ENCODE measurements at places on chromosomes 7 and 10. TPM values are rescaled to one million over a fixed set of nuclear protein-coding genes. Genes with fewer than 3 reads are reported as not detected.
A peak's percentile ranks its signal among the peaks of the same experiment; 100 is the strongest.

GRCh38 chr7:55513868-55514267 is 58.4 kb downstream of the VOPP1 start:
- no peak for DNase-seq

The CALML3 gene
- not detected for total RNA-seq

DNA sequence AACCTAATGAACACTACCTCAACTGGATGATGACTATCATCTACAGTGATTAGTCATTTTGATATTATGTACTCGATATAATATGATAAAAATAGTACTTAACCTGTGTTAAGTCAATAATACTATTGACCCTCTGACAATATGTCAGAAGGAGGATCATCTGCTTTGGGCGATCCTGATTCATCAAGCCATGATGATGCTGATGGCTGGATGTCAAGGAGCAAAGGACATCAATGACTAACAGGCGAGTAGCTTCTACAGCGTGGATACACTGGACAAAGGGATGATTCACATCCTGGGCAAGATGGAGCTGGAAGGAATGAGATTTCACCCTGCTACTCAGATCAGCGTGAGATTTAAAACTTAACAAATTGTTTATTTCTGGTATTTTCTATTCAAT is 94.4 kb upstream of the SKAP2 start:
- no peak for DNase-seq

The C10orf143 gene
- total RNA-seq, result 3.7 TPM

DNA sequence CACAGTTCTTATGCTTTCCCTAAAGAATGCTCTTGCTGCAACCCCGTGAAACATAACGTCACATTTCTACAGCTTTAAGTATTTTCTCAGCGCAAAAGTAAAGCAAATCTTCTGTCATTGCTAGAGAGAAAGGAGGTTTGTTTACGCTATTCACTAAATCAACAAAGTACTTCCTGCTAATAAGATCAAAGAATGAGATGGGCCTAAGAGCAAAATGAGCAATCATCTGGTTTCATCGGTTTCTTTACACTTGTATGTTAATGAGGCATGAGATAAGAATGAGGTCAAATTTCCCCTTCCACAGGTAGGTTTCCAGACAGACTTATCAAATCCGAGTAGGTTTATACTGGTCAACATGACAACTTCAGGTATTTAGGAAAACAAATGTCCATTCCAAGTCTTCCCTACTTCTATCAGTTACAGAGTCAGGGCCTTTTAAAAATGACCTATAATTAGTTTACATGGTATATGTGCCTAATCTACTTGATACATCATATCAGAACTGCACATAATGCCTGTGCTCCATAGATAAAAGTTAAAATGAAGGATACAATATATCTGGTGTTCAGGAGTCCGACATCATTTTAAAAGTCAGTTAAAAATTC is 8.4 kb downstream of the USP6NL start:
- DNase-seq, result no peak

The TMEM213 gene
- total RNA-seq, result not detected

- no peak for DNase-seq
These were observed 17.0 kb upstream of the CASD1 start for GRCh38 chr7:94492601-94493000.

- DNase-seq, result peak; percentile 85
These were observed 63.2 kb downstream of the MKI67 start for GRCh38 chr10:128062881-128063563.

GRCh38 chr7:140358412-140359051 is 39.8 kb downstream of the SLC37A3 start:
- no peak for DNase-seq

The FKBP6 gene
- total RNA-seq, result not detected

DNA sequence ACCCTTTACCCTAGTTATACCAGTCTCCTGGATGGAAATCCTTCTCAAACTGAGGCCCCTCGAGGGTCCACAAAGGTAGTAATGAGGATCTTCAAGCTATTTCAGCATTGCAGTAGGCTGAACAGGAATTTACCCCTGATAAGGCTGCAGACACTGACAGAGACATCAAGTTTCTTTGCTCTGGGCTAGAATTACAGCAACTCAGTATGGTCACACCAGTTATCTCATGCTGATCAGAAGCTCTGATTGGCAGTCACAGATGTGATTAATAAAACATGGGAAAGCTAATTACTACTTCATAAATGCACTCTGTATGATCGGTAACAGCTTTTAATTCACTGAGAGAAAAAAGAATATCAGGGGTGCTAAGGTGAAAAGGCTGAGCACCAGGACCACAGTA is 30.6 kb downstream of the FAM204A start:
- DNase-seq, result no peak

The STEAP1 gene
- total RNA-seq, result 2.0 TPM

The LRRD1 gene
- not detected for total RNA-seq

DNA sequence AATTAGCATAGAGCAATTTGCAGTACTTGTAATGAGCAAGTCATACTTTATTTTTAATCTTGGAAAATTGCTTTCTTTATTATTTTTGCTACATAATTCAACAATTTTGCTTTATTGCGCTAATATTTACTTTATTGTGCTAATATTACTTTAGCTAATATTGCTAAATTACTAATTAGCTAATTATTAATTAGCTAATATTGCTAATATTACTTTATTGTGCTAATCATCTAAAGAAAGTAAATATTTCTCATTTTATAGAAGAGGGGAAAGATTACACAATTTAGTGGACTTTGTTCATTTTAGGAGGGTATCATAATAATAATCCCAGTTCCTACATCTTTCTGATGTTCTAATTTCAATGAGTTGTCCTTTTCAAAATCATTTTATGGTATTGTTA is 61.2 kb downstream of the RUNDC3B start:
- DNase-seq, result no peak

DNA sequence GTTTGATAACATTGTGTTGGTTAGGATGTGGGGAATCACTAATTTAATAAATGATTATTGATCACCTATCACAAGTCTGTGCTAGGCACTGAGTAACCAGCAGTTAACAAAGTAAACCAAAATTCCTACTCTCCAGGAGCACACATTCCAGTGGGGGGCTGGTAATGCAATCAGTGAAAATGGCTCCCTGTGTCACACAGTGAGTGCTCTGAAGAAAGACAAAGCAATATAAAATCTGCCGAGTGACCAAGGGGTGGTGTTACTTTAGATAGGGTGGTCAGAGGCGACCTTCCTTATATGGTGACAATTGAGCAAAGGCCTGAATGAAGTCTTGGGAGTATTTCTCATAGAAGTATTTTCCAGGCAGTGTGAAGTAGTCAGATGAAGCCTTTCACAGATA is 13.6 kb upstream of the SMC3 start:
- DNase-seq, result no peak

GRCh38 chr10:131653554-131654470 is 247.0 kb upstream of the PPP2R2D start:
- DNase-seq, result peak; percentile 42

- no peak for DNase-seq
These were observed 59.0 kb downstream of the GNA12 start for GRCh38 chr7:2785071-2785500.

DNA sequence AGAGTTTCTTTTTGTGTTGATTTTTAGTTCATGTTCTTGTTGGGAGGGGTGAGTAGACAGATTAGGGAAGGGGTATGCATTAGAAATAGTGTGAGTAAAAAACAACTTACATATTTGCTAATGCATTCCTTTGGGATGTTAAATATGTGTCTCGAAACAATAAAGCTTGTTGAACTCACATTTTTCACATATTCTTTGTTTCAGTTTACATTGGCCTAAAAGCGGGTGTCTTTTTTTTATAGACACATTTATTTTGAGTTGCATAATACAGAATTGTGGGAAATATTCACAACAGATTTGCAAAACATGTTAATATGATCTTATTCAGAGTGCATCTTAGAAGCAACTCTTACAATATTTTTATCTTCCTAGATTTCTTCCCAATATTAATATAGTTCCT is 337.5 kb upstream of the CNTNAP2 start:
- no peak for DNase-seq

The LRRTM3 gene
- total RNA-seq, result not detected

- no peak for DNase-seq
These were observed 22.4 kb upstream of the DRGX start for GRCh38 chr10:49418328-49418727.

DNA sequence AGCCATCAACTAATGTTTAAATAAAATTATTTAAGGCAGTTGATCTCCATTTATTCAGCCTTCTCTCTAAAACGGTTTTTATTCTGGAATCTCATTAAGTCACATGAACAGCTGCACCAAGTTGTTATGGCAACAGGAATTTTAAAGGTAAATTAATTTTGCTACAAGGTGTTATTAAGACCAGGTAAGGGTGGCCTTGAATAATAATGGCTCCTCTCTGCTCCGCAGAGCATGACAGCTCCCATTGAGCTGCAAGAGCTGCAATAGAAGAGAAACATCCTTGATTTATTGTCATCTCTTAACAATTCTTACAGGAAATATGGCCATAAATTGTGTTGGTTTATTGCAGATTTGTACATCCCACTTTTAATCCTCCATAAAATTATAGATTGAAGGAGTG is 165.8 kb downstream of the KLF6 start:
- no peak for DNase-seq

The URGCP gene
- 73.2 TPM for total RNA-seq

GRCh38 chr10:83545901-83546391 is 593.4 kb upstream of the GHITM start:
- no peak for DNase-seq

GRCh38 chr10:78875331-78875877 is 193.4 kb upstream of the ZMIZ1 start:
- no peak for DNase-seq

GRCh38 chr10:116800286-116800929 is 48.9 kb upstream of the ENO4 start:
- no peak for DNase-seq

- no peak for DNase-seq
These were observed 41.3 kb downstream of the IL2RA start for GRCh38 chr10:6020826-6021225.

DNA sequence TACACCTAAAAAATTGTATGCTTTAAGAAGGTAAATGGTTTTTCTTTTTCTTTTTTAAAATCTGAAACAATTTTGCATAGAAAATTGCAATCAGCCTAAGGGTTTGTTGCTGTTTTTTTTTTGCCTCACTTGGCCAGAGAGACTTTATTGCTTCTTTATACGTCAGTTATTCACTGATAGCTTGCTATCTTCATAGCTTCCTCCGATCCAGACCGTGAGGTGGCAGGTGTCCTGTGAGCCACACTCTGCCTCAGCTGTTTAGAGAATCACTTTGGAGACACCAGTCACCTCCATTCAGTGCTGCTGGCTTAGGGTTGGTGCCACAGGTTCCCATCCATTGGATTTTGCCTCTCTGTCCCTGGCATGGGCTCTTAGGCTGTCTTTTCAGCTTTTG is 68.0 kb downstream of the HHEX start:
- DNase-seq, result peak; percentile 52

DNA sequence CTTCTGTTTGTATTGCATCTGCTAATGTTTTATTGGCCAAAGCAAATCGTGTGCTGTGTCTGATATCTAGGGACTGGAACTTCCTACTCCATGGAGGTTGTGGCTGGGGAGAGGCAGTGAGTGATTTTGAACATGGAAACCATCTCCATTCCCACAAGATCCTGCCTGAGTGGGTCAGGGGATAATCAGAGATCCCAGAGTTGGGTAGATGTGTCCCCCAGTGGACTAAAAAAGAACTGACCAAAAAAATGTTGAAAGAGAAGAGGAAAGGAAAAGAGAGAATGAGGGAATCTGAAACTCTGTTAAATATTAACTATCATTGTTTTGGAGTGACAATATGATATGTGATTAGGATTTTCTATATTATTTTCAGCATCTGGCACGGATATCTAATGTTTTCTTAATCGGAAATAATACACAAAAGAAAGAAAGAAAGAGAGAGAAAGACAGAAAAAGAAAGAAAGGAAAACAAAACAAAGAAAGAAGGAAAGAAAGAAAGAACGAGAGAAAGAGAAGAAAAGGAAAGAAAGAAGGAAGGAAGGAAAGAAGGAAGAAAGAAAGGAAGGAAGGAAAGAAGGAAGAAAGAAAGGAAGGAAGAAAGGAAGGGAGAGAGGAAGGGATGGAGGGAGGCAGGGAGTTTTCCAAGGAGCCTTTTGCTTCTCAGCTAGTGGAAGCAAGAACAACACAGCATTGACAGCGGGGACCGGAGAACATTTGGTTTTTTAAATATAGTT is 638.5 kb downstream of the CCSER2 start:
- no peak for DNase-seq

DNA sequence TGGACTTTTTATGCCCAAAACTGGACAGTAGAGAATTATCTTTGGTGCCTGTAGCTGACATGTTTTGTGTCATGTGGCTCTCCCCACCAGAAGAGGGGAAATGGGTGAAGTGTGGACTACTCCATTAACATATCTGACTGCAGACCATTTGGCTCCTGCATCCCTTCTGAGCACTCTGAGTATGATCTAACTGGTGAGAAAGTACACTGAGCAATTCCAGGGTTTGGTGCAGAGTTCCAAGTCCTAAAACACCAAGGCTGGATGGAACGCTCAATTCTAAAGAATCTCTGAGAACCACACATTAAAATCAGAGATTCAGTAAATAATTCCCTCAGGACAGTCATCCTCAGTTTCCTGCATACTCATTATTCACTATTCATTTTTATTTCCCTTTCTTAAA is 22.8 kb upstream of the OSBPL3 start:
- no peak for DNase-seq

DNA sequence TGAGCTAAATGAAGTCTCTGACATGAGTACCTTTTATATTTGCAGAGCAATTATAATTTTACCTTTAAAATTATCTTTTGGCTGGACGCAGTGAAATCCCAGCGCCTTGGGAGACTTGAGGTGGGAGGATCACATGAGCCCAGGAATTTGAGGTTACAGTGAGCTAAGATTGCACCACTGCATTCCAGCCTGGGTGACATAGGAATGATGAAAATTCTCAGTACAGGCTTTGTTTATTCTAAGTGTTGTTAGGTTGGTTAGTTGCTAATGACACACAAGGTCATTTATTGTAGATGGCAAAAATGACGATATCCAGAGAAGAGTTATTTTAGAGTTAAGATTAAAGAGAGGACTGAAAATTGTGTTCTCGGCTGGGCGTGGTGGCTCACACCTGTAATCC is 87.6 kb downstream of the XRCC2 start:
- no peak for DNase-seq

GRCh38 chr7:96061844-96062243 is 260.1 kb downstream of the SLC25A13 start:
- no peak for DNase-seq

DNA sequence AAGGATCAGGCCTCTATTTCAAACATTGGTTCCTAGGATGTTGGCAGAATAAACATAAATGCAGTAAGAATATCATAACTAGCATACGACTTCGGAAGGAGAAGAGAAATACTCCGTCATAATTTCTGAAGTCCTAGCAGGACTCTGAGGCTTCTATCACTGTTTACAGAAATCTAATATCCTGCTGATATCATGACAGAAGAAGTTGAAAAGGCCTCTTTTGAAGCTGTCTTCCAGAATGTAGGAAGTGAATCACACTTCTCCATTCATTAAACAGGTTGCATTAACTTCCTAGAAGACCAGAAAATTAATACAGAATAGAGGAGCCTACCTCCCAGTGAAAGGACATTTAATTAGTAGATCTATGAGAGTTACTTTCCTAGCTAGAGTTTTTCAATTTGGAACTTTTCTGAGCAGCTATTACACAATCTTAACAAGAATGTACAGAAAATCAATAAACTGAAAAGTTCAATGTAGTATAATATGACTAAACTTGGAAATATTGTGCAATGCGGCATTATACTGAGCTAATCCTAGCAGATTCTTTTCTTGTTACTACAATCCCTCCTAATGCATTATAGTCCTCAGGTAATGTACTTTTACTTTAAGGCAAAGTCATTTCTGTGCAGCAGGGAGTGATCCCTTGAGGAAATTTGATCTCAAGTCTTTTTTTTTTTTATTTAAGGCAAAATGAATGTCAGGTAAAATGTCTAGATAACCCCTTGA is 622.6 kb upstream of the CELF2 start:
- DNase-seq, result no peak
